NCI-H460 (cell line): ENCODE measurements at places on chromosomes 3 and 15. TPM values are rescaled to one million over a fixed set of nuclear protein-coding genes. Genes with fewer than 3 reads are reported as not detected.

TRH gene
- total RNA-seq = not detected in 2 replicates

FES gene
- total RNA-seq = 0.59 TPM in 1 of 2 replicates, not detected in the other

STRC gene
- 0.17 and 0.22 TPM in 2 replicates for total RNA-seq

KCNMB3 gene
- total RNA-seq = 0.92 and 1.9 TPM in 2 replicates

C2CD4B gene
- total RNA-seq = 0.32 and 0.40 TPM in 2 replicates
